ENCODE measurements at places on chromosomes 12 and 14.

DNA sequence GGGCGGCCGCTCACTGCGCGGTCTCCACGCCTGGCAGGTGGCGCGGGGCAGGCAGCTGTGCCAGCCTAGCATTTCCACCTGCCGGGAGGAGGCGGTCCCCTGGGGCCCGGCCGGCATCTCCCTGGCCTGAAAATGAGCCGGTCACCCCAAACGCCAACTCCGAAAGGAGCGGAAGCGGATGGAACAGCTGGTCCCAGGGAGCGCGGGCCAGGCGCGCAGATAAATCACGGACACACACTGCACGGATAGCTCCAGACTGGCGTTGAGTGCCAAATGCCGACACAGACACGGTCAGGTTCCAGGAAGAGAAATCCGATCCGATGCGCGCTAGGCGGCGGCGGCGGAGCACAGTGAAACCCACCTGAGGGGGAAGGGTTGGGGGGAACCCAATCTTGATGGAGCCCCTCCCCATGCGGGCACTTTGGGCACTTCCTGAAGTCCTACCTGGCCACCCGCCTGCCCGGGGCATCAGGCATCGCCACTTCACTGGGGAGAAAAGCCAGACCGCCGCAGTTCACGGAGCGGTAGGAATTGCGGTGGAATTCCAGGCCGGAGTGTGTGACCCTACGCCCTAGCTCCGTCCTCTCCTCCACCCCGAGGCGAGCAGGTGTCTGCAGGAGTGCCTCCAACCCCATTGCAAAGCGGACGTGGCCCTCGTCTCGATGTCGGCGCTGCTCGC, 624 bp upstream of the PLEKHD1 start:
- DNase-seq, result no peak

- DNase-seq, result no peak
These were observed 12.9 kb upstream of the KRT8 start for GRCh38 chr12:52917800-52918199.

DNA sequence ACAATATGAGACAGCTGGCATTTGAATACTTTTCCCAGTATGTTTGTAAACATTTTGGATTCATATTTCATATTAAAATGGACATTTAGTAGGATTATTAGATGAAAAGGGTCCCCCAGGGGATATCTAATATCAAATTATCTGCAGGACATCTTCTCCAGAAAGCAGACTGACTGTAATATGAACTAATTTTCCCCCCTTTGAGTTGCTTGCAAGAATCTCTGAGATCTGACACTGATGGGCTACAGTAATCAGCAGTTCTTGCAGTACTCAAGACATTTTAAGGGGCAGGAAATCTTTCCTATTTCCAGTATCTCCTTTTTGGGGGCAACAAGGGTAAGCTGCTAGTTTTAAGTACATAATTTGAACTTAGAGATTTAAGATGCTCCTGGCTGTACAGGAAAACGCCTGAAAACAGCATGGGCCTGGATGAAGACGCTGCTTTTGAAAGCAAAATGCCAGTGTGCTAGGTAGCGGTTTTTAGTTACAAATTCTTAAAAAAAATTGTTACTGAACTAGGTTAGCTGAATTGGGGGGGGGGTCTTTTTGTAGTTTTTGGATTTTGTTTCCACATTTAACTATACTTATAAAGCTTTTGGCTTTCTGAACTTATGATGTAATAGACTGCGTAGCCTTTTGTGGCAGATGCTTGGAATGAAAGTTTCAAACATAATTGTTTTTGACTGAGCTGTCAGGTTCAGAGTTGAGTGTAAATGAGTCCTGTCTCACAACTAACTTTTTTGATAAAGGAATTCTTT, 2.2 kb downstream of the FRMD6 start:
- no peak for DNase-seq

GRCh38 chr12:49934505-49934904, 16.0 kb upstream of the AQP2 start:
- no peak for DNase-seq

- DNase-seq, result no peak
These were observed 58.8 kb downstream of the TECPR2 start for GRCh38 chr14:102421411-102422057.

DNA sequence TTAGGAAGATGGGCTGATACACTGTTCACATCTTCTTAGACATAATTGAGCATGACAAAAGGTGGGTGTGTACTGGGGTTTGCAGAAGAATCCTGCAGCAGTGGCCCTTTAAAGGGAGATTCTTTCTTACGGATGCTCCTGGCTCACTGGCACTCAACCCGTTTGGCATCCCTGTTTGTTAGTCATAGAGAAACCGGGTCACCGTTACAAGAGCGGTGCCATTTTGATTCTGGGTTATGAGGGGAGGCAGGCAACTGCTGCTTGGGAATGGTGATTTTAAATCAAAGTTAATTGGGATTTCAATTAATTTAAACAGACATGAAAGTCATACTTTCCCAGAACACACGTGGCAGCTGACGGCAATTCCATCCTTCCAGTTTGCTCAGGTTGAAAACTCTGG, 245.8 kb downstream of the AACS start:
- DNase-seq, result no peak

GRCh38 chr14:23694949-23695663, 58.9 kb downstream of the DHRS2 start:
- no peak for DNase-seq

DNA sequence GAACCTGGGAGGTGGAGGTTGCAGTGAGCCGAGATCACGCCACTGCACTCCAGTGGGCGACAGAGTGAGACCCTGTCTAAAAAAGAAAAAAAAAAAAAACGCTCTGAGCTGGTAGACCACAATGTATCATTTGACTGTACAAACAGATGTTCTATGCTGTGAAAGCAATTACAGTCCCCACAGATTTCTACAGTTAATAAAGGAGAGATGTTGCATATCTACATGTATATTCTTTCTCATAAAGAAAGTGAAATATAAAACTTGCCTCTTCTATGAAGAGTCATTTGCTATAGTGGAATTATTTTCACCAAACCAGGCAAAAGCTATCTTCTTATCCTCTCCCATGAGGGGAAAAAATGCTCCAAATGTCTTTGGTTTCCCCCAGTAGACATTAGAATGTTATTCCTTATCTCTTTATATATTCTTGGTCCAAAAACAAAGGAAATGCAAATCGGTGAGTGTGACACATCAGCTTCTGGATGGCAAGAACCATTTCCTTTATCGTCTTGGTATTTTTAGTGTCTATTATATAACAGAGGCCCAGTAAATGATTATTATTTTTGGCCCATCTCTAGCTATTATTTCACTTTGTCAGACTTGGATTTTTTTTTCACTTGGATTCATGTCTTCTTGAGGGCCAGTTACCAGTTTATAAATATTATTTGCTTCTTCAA, 230.4 kb downstream of the SSPN start:
- DNase-seq, result no peak

DNA sequence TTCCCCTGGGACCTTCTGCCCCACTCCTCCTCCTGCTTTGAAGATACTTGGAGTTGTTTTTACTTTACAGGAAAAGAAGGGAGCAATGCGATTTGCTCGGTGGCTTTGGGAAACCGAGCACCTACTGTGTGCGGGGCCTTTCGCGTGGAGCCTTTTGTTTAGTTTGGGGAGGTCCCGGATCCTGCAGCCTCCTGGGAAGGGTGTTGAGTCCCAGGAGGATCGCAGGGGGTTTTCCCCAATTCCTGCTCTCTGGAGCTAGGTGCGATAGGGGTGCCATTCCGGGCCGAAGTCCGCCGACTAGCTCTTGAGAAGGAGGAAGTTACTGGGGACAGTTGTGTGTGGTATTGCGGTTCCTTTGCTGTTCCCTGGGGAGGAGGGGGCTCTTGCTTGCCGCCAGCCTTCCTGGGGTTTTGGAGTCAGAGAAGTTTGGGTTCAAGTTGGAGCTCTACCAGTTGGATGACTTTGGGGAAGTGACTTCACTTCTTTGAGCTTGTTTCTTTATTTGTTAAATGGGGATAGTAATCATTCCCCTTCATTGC, 1.1 kb downstream of the BRI3BP start:
- no peak for DNase-seq

GRCh38 chr12:75986001-75986746, 45.4 kb downstream of the PHLDA1 start:
- no peak for DNase-seq

DNA sequence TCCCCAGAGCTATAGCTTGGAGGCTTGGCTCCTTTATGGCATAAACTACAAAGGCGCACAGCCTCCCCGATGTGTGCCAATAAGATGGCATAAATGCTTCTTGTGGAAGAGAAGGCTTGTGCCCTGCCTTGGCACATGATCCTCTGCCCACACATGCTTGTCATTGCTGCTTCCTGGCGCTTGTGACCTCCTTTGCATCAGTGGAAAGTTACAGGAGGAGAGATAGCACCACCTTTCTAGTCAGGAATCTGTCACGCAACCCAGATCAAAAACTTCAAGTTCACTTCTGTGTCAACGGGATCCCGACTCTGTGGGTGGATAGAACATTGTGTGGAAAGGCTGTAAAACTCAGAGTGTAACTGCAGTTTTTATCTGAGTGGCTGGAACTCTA, 183.8 kb upstream of the HIF1A start:
- DNase-seq, result peak; percentile 25

DNA sequence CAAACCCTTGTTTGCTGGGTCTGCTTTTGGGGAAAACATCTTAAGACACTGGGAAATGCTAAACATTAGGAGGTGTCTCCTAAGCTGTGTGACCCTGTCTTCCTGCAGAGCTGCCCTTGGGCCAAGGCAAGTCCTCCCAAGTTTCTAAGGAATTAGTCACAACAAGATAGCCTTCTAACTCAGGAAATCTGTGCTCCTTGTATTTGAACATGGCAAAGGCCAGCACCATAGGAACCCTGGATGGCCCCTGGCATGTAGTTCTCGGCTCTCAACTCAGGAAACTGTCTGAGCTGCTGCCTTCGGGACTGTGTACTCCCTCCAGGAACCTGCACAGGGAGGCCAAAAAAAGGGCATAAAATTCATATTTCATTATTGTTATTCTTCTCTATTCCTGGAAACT, 37.6 kb upstream of the LTBP2 start:
- no peak for DNase-seq

DNA sequence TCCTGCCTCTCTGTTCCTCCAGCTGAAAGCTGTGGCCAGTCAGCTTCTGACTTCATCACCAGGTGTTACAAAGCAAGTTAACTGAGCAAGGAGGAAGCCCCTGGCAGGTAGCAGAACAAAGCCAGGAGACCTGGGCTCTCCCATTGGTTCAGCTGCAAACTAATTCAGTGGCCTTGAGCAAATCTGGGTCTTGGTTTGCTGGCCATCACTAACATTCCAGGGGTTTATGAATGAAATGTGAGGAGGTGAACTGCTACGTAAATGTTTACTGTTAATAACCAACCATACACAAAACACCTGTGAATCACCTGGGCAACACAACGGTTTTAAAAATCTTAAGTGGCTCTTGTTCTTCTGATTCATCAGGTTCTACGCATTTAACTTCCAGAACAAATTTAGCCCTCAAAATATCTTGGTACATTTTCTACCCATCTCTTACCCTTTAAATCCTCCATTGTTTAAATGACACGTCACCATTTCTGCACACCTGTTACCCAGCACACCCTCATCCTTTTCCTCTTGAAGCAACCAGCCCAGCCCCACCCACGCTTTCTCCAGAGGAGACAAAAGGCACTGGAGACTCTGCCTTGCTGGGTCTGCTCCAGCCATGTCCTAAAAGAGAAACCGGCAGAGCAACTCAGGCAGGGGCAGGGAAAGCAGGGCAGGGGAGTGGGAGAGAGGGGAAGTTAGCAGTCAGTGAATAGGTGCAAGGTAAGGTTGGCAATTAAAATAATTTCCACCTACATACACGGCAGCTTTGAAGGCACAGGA, 49.3 kb upstream of the TSPAN11 start:
- no peak for DNase-seq

DNA sequence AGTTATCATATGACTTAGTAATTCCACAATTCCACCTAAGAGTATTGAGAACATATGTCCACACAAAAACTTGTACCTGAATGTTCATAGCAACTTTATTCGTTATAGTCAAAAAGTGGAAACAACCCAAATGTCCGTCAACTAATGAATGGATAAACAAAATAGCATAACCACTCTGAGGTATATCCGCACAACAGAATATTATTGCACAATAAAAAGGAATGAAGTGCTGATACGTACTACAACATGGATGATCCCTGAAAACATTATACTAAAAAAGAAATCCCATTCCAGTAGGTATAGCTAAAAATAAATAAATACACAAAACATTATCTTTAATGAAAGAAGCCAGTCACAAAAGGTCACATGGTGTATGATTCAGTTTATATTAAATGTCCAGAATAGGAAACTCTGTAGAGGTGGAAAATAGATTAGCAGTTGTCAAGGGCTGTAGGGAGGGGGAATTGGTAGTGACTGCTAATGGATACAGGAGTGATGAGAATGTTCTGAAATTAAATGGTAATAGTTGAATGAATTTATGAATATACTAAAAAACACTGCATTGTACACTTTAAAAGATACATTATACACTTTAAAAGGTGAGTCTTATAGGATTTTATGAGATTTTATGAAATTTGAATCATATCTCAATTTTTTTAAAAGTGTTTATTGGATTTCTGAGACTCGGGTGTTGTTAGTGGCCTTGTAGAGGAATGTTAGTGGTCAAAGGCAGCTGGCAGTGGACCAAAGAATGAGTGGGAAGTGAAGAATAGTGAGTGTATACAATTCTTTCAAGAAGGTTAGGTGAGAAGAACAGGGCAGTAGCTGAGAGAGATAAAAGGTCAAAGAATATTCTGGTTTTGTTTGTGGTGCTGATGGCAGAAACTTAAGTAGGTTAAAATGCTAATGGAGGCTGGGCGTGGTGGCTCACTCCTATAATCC, 36.3 kb upstream of the BAZ1A start:
- DNase-seq, result no peak

DNA sequence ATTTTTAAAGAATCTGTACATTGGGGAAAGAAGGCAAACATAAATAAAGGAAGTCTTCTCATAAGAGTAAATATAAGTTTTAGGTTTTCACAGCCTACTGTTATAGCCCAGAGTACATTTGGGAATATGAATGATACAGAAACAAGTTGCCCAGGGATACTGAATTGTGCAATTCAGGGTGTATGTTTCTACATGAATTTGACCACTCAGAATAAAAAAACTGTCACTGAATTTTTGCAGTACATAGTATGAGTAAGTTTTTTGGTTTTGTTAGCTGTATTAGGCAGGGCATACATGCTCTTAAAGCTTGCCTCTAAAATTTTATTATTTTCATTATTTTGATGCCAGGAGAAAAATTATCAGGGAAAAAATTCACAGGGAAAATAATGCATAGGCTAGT, 6.6 kb upstream of the PCNX4 start:
- no peak for DNase-seq

- no peak for DNase-seq
These were observed at the start of gene GDF3 for GRCh38 chr12:7695566-7696197. GDF3 (minus strand) TSS chr12:7695775; CDS start chr12:7695728, 47 bp downstream.

DNA sequence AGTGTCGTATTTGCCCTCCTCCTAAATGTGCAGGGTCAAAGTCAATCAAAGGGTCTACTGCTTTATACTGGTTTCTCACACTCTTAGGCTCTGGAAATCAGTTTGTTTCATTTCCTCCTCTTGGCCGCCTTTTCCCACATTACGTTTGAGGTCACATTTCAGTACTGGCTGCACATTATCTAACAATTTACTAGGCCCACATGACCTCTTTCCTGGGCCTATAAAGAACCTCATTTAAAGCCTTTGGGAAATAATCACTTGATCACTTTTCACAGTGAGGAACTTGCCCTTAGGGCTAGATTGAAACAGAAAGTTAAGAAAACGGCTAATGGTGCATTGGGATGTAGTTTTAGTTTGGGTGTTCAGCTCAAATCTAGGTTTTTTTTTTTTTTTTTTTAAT, 497.5 kb downstream of the RERGL start:
- DNase-seq, result no peak

All from naive thymus-derived CD8-positive, alpha-beta T cell (primary cell).